Caco-2 (cell line): ENCODE measurements at places on chromosomes 4 and X.

- peak; percentile 10 for DNase-seq
These were observed 1.6 kb downstream of the CASK start for GRCh38 chrX:41921492-41922430.

GRCh38 chr4:175827516-175827915 lies 15.5 kb upstream of the GPM6A start:
- DNase-seq: no peak

- no peak for DNase-seq
These were observed 24.4 kb upstream of the PLK4 start for GRCh38 chr4:127856196-127856812.

DNA sequence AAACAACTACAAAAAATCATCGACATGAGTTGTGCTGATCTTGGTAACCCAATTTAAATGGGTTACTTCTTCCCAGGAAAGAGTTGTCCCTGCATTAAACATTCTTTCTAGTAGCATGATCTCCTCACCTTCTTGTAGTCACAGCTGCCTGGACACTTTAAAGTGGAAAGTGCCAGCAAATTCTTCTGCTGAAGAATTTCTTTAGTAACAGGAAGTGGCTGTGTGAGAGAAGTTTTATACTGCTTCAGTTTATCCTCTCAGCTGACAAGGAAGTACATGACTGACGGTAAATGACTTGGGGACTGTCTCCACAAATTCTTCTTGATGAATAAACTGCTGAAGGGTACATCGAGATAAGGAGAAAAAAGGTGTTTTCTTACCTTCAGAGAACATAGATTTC lies 18.2 kb upstream of the TNIP3 start:
- no peak for DNase-seq

DNA sequence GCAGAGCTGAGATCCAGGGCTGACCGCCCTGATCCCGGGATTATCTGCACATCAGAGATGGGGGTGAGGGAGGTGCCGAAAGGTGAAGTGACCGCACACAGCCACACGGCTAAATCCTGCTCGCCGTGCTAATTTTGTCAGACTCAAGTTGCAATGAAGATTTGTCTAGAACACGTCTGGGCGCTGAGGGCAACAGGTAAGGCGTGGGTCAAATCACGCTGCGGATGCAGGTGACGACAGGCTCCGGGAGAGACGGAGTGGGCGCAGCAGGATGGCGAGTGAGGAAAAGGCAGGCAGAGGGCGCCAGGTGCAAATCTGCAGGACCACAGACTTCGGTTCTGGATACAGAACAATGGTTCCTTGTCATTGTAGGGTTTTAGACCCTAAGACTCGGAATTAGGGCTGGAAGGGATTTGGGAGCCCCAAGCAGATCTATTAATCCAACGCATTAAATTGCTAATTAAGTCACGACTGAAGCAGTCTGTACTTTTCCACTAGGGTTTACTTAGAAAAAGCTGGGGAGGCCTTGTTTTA lies 1.9 kb upstream of the TBC1D14 start:
- DNase-seq: peak; percentile 6

DNA sequence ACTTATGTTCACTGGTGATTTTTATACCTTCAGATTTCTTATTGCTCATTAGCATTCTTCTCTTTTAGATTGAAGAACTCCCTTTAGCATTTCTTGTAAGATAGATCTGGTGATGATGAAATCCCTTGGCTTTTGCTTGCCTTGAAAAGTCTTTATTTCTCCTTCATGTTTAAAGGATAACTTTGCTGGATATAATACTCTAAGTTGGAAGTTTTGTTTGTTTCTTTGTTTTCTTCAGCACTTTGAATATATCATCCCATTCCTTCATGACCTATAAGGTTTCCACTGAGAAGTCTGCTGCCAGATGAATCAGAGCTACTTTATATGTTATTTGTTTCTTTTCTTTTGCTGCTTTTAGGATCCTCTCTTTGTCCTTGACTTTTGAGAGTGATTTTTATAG lies 18.5 kb downstream of the CC2D2A start:
- no peak for DNase-seq
